ENCODE measurements at places on chromosomes 1 and 21.
A peak's percentile ranks its signal among the peaks of the same experiment; 100 is the strongest.

DNA sequence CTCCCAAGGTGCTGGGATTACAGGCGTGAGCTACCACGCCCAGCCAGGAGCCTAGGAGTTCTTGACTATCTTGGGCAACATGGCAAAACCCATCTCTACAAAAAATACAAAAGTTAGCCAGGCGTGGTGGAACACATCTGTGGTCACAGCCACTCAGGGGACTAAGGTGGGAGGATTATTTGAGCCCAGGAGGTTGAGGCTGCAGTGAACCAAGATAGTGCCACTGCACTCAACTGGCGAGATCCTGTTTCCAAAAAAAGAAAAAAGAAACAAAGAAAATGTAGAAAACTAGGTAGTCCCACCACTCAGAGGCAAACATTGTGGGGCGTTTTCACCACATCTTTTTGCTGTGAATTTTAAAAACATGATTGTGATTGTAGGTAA, 141.3 kb downstream of the ZZZ3 start:
- DNase-seq = no peak

- no peak for DNase-seq
Measured at GRCh38 chr1:63883494-63884235, 109.8 kb downstream of the ROR1 start.

- no peak for DNase-seq
Measured at GRCh38 chr1:201636510-201636971, 97.6 kb downstream of the NAV1 start.

- no peak for DNase-seq
Measured at GRCh38 chr21:33908760-33909159, 6.8 kb downstream of the ATP5PO start.

- DNase-seq = no peak
Measured at GRCh38 chr1:52472384-52472783, 68.0 kb downstream of the PRPF38A start.

DNA sequence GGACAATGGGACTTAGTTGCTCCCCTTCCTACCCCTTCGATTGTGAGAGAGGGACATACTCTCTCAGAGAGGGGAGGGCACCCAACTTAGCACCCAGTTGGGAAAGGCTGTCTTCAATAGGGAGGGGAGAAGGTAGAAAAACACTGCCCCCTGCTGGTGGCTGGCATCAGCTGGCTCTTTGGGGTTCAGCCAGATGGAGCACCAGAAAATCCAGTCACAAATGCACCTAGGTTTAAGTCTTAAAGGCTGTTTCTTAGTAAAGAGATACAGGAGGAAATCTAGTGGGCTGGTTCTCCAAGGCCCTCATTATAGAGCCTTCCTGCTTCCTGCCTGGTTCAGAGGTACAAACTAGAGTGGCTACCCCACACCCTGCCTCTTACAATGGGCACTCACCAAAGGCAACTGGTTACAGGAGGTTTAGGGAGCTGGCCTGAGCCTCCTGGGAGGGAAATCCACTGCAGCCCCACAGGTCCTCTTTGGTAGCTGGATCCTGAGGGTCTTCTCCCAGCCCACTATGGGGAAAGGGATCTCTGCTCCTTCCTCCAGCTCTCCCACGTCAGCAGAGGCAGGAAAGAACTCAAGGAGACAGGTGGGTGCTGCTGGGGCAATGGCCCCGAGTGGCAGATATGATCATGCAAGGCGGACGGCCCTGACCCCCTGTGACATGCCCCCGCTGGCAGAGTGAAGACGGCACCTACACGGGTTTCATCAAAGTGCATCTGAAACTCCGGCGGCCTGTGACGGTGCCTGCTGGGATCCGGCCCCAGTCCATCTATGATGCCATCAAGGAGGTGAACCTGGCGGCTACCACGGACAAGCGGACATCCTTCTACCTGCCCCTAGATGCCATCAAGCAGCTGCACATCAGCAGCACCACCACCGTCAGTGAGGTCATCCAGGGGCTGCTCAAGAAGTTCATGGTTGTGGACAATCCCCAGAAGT, 28.3 kb downstream of the EIF2D start:
- peak; percentile 83 for DNase-seq

DNA sequence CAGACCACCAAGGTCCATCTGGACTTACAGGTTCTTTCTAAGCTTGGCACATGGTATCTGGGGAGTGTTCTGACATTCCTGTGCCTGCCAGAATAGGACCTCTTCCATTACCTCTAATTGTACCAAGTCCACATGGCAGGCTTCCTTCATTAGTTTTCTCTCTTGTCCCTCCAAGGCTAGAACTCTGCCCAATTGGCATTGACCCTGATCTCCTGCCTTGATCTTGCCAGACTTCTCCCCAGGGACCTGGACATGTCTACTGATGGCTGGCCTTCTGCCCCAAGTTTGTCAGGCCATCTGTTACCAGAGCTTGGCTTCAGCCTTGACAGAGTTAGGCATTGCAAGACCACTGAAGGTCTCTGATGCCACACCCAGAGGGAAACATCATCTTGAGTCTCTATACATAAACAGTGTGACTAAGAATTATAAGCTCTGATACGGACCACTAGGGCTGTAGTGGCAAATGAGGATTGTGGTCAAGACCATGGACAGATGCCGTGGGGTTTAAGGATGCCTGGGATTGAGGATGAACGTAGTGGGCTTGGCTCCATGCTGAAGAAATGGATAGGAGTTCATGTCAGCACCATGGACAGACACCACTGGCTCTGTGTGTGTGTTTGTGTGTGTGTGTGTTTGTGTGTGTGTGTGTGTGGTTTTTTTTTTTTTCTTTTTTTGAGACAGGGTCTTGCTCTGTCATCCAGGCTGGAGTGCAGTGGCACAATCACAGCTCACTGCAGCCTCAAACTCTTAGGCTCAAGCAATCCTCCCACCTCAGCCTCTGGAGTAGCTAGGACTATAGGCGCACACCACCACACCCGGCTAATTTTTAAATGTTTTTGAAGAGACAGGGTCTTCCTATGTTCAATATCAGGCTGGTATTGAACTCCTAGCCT, 19.5 kb upstream of the PSMB2 start:
- DNase-seq = no peak

All from activated CD4-positive, alpha-beta T cell treated with anti-CD3 and anti-CD28 coated beads for 24 hours (primary cell).